ENCODE measurements at places on chromosomes 2 and 18. TPM values are rescaled to one million over a fixed set of nuclear protein-coding genes. Genes with fewer than 3 reads are reported as not detected.

DNA sequence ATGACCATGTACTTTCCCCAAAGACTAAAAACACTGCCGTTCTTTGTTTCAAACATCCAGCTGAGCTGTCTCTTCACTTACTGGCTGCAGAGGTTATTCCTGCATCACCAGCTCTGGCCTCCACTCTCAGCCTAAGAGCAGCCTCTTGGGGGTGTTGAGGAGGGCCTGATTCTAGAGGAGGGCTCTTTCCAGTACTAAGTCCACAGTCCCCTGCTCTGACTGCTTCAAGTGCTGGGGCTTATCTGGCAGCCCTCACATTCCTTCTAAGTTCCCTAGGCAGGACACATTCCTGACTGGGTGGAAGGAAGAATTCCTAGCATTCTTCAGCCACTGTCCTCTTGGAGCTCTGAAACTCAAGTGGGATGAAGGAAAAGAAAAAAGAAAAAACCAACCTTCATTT is 32.9 kb upstream of the EHBP1 start:
- H3K4me1 ChIP-seq, result peaks cover 4% of the 10 kb centered on the region
- no peak overlapping the region for H3K4me3 ChIP-seq
- H3K27me3 ChIP-seq, result no peaks in the 10 kb centered on the region
- DNase-seq, result no peak
- H3K27ac ChIP-seq, result peak overlapping the region; percentile 49

DNA sequence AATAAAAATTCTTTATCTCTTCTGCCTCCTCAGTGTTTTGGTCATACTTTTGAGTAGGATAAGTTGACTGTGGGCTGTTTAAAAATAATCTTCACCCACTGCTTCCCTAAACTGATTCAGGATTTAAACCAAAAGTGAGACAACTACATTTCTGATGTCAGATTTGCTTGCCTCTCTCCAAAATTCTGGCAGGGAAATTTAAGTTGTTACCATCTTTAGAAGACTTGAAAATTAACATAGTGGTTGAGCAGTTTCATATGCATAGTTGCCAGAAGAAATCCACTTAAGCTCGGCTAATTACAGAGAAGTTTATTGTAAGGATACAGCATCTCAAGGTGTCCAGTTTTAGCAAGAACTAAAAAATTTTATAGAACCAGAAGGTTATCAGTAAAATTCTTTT is 57.0 kb downstream of the MAIP1 start:
- H3K4me1 ChIP-seq, result no peaks in the 10 kb centered on the region
- H3K4me3 ChIP-seq, result no peak overlapping the region
- no peak for DNase-seq
- no peak overlapping the region for H3K27ac ChIP-seq
- H3K27me3 ChIP-seq, result no peaks in the 10 kb centered on the region
- H3K36me3 ChIP-seq, result peaks cover 3% of the 10 kb centered on the region

Gene FOXD4L1
- total RNA-seq, result not detected

Gene PLEKHA3
- 39.4 TPM for total RNA-seq

GRCh38 chr2:159285929-159286708 is at the start of gene WDSUB1:
WDSUB1 (minus strand) TSS chr2:159286703; CDS start chr2:159283069, 3,634 bp downstream.
- H3K4me1 ChIP-seq, result peaks cover 33% of the 10 kb centered on the region
- H3K27ac ChIP-seq, result peak within 1 kb of the TSS; percentile 93
- DNase-seq, result no peak
- H3K27me3 ChIP-seq, result no peaks in the 10 kb centered on the region
- peak within 1 kb of the TSS; percentile 86 for H3K4me3 ChIP-seq
- no peaks in the 10 kb centered on the region for H3K36me3 ChIP-seq

DNA sequence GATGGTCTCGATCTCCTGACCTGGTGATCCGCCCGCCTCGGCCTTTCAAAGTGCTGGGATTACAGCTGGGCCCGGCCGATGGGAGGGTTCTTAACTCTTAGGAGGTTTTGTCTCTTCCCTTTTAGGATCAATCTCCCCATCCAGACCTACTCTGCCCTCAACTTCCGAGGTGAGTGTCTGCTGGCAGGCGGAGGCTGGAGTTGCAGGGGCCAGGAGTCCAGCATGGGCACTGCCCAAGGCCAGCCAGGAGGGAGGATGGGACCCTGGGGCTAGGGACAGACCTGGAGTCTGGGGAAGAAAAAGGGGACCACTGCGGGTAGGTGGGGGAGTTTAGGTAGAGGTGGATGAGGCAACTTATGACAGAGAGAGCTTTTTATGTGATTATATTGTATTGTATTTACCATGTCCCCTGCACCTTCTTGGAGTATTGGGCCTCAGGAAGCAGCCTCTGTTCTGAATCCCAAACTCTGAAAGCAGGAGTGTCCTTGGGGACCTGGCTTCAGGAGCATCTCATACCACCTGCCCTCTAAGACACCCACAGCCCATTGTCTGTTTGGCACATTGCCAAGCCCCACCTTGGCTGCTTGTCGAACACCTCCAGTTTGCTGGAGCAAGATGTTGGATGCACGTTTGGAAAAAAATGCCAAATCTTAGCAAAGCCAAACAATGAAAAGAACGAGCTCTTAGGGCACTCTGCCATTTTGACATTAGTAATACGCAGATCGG is 5.6 kb downstream of the DES start:
- no peaks in the 10 kb centered on the region for H3K36me3 ChIP-seq
- DNase-seq, result no peak
- no peaks in the 10 kb centered on the region for H3K27me3 ChIP-seq
- H3K4me1 ChIP-seq, result peaks cover 12% of the 10 kb centered on the region
- H3K27ac ChIP-seq, result no peak overlapping the region

DNA sequence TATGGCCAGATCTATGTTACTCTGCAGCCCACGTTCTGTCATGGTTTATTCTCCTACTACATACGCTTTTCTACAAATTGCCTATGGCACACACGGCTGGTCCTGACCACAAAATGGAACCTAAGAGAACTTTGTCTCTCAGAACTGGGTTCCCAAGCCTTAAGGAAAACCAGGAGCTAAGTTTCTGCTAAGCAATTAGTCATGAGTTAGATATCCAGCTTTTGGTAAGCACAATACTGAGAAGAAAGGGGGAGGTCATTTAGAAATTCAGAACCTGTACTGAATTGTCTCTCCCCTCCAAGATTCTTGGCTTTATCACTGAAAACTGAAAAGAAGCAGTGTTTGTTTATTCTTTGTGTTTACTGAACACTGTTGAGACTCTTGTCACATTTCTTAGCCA is 283.5 kb upstream of the TANK start:
- H3K4me1 ChIP-seq, result no peaks in the 10 kb centered on the region
- H3K27ac ChIP-seq, result no peak overlapping the region
- H3K4me3 ChIP-seq, result no peak overlapping the region
- no peaks in the 10 kb centered on the region for H3K27me3 ChIP-seq

- no peak overlapping the region for H3K4me3 ChIP-seq
- H3K36me3 ChIP-seq, result peaks cover 10% of the 10 kb centered on the region
- peaks cover 24% of the 10 kb centered on the region for H3K4me1 ChIP-seq
- no peak for DNase-seq
- H3K27ac ChIP-seq, result peak overlapping the region; percentile 97
- H3K27me3 ChIP-seq, result no peaks in the 10 kb centered on the region
Measured at GRCh38 chr2:43293744-43294695, 67.6 kb upstream of the ZFP36L2 start.

DNA sequence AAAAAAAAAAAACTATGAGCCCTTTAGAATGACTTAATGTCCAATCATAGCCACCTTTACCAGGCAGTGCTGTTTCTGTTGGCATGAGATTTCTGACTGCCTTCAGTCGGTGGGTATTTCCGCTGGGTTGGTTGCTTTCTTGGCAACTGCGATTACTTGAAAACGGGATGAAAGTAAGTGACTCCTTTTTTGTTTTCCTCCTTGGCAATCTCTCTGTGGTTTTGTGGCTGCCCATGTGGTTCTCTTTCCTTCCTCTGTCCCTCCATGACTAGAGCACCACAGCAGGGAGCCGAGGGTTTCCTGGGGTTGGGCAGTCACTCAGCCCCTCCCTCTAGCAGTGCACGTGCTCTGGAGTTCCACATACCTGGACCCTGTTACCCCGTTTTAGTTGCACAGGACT is 112.1 kb downstream of the KLHL29 start:
- peaks cover 14% of the 10 kb centered on the region for H3K27me3 ChIP-seq
- H3K27ac ChIP-seq, result peak overlapping the region; percentile 91
- peaks cover 4% of the 10 kb centered on the region for H3K36me3 ChIP-seq
- no peak for DNase-seq

DNA sequence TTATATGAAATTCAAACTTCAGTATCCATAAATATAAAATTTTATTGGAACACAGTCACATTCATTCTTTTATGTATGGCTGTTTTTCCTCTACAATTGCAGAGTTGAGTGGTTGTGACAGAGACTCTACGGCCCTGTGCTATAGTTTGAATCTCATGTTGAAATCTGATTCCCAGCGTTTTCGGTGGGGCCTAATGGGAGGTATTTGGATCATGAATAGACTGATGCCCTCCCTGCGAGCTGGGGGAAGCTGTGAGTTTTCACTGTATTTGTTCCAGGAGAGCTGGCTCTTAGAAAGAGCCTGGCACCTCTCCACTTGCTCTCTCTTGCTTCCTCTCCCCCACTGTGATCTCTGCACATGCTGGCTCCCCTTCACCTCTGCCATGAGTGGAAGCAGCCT is 1.7 kb downstream of the PFN4 start:
- no peaks in the 10 kb centered on the region for H3K27me3 ChIP-seq
- no peaks in the 10 kb centered on the region for H3K36me3 ChIP-seq
- H3K27ac ChIP-seq, result no peak overlapping the region
- no peak for DNase-seq
- H3K4me1 ChIP-seq, result peaks cover 27% of the 10 kb centered on the region

Gene POLR1A
- 48.6 TPM for total RNA-seq

DNA sequence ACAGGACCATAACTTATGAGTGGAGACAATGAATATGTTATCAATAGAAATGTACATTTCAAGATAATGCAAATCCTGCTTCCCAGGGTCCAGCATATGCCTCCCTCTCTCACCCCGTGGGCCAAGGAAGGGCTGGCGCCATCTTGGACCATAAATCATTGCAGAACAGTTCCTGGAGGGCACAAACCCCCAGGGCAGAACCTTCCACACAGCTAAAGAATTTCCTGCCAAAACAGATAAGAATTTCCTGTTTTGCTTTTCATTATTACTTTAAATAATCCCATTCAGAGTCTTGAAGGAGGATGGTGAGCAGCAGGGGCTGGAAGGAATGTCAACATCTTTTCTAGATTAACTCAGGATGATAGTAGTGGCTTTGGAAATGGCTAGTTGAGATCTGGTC is 53.7 kb downstream of the EHD3 start:
- DNase-seq, result no peak
- no peaks in the 10 kb centered on the region for H3K27me3 ChIP-seq
- H3K36me3 ChIP-seq, result no peaks in the 10 kb centered on the region
- H3K4me3 ChIP-seq, result no peak overlapping the region
- no peak overlapping the region for H3K27ac ChIP-seq

Gene MAIP1
- total RNA-seq, result 9.4 TPM
